ENCODE measurements at places on chromosomes 7 and 10.
A peak's percentile ranks its signal among the peaks of the same experiment; 100 is the strongest.

DNA sequence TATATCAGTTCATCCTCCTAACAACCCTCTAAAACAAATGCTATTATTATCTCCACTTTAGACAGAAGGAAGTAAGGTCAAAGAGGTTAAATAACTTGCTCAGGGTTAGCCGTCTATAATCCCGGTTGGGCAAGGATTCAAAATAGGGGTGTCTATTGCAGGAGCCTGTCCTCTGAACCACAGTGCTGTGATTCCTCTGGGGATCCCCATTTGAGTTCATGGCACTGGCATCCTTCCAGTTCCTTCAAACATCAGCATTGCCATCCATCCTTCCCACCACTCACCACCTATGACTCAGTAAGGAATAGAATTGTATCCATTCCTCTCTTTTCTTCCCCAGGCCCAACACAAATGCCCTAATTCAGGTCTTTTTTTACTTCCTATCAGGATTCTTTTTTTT is 25.6 kb downstream of the HPS6 start:
- DNase-seq = no peak

DNA sequence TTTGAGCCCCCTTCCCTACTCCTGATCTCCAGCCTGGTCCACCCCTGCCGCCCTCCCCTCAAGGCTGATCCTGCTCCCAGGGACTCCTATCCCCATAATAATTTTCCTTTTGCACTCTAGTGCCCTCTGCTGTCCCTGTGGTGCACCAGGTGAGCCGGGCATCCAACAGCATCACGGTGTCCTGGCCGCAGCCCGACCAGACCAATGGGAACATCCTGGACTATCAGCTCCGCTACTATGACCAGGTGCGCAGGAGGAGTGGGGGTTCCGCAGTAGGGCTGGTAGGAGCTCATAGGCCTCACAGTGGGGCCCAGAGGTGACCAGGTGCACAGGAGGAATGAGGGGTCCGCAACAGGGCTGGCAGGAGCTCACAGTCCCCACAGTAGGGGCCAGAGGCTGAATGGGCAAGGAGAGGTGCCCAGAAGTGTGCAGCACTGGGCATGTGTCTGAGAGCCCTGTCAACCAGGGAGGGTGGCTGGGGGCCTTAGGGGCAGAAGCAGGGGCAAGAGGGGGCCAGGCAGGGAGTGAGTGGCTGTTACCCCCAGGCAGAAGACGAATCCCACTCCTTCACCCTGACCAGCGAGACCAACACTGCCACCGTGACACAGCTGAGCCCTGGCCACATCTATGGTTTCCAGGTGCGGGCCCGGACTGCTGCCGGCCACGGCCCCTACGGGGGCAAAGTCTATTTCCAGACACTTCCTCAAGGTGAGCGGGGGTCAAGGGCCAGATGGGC is 11.7 kb downstream of the EPHB6 start:
- no peak for DNase-seq

DNA sequence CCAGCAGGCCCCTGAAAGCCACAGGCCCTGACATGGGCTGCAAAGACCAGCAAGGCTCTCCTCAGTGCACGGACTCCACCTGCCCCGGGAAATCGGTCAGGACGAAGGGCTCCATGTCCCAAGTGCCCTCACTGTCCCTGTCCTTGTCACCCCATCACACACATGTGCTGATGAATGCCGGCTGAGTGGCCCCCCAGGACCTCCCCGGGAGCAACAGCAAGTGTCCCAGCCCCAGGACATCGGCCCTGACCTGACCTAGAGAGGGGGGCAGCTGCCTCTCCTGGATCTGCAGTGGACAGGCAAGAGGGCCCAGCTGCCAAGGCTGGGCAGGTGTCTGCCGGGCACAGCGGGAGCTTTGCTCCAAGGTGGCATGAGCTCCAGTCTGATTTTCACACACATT is 49.8 kb downstream of the STK32C start:
- no peak for DNase-seq

DNA sequence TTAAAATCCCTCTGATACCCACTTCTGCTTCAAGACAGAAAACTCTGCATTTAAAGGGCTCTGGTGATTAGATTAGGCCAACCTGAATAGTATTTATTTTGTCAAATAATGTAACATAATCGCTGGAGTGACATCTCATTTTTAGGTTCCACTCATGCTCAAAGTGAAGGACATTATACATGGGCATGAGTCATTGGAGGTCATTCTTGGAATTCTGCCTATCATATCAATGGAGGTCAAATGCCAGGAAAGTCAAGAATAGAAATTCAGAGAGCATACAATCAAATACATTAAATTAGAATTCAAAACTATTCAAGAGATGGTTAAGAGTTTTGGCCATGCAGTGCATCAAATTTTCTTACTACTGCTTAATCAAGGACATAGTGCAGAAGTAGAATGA is 50.8 kb upstream of the PRSS1 start:
- DNase-seq = no peak

DNA sequence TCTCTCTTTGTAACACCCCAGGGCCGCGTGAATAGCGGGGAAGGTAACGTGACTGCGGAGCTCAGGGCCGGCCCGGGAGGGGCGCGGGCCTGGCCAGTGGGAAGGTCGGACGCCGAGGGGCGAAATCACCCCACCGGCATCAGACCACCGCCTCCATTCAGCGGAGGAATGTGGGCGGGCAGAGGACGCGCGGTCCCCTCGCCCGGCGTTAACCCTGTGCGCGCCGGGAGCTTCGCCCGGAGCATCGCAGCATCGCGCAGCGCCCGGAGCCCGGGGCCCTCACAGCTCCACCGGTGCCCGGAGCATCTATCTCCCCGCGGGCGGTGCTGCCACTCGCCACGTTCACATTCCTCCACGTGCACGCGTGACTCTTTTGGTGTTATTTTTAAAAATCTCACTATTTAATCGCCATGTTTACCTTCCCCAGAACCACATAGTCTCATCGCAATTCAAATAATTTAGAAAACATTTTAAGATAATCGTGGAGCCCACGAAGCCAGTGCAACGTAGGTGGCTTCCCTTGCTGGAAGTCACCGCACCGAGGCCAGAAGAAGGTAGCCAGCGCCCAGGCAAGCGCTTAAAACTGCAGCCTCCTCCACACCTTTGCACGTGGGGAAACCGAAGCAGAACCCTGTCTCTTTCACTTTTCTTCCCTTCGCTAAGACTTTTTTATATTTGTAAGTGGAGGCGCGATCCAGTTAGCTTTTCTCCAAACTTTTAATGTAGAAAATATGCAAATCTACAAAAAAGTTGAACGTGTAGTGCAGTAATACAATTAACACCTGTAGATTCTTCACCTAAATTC is 21.8 kb downstream of the FGFBP3 start:
- DNase-seq = peak; percentile 35

- DNase-seq = no peak
These were observed 393.8 kb downstream of the TNS3 start for GRCh38 chr7:47188136-47188535.

GRCh38 chr10:72506474-72506873 is 119.4 kb downstream of the MICU1 start:
- DNase-seq = no peak

DNA sequence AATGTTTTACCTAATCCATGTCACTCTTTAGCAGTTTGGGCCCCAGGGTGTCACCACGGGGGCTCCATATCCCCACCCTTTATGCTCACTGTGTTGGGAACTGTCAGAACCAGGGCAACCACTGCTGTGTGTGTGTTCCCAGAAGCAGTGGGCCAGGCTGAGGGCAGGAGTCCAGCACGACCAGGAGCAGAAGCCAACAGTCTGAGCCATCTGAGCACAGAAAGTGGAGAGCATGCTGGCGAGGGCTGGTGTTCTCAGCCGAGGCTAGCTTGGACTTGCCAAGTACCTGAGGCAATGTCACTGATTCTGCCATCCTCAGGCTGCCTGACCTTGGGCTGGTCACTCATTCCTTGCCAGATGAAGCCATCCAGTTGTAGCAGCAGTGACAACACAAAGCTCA is 285.0 kb downstream of the BMPER start:
- DNase-seq = no peak

DNA sequence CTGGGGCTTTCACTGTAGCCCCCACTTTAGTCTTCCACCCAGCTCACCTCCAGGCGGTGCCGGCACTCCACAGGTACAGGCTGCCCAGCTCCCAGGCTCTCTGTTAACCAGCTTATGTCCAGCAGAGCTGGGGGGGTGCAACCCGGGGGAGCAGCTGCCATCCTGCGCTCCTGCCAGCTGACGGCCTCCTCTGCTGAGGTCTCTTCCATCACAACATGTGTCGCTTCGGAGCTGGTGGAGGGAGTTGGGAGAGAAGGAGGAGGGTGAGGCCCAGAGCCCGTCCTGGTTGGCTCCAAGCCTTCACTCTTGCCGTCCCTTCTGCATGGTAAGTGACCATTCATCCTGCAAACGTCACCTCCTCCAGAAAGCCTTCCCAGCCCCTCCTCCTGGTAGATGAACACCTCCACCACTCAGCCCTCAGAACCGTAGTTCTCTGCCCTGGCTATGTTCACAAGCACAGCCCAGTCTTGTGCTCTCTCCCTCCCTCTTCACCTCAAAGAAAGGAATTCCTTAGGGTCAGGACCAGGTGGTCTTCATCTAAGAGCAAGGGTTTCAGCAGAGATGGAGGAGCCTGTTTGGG is 1.6 kb downstream of the POLM start:
- no peak for DNase-seq

DNA sequence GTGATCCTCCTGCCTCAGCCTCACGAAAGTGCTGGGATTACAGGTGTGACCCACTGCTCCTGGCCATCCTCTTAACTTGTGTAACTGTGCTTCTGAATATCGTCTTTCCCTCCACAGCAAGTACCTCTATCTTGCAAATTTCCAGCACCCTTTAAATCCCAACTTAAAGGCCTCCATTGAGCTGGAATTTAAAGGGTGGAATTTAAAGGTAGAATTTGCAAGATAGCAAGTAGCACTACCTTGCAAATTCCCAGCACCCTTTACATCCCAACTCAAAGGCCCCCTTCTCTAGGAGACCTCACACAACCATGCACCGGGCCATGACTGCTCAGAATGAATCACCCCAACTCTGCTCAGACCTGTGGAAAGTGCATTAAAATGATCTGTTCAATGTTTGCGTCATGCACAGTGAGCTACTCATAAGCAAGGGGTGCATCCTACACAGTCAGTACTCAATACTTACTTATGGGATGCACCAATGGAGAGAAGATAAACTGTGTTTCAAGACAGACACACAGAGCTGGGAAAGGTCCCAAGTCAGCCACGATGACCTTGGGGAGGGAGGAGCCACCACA is 17.8 kb upstream of the SDK1 start:
- no peak for DNase-seq

DNA sequence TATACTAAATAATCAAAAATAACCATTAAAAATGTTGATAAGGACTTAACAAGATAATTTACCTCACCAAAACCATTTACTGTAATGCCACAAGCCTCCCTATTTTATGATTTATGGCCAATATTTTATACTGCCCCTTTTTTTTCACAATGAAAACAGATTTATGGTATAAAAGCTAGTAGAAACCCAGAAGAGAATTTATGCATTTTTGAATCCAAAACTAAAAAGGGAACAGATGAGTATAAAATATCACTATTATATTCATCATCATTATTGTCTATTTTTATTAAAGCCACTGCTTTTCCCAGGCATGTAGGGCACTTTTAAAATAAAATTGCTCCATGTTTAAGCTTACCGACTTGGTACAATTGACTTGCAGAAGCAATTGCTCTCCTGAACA is 425.0 kb downstream of the PHTF2 start:
- DNase-seq = no peak

DNA sequence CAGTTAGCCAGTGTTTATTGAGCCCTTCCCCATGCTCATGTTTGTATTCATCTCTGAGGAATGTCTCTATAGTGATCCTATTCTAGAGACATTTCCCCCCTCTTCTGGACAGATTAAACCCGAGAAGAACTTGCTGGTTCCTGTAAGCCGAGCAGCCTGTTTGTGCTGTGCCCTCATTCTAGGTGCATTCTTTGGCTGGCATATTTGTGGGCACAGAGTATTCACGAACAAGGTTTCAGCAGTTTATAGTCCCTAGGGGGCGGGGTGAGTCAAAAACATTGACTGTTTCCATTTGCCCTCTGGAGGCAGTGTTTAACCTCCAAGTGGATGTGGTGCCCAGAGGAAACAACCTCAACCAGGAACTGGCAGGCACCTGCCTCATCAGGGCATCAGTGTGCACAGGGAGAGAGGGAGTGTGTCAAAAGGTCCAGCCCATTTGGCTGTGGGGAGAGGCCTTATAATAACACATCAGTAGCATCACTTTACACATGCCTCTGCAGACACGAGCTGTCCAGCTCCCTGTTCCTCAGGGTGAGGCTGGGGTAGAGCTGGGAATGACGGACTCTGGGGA is 273.3 kb upstream of the LRGUK start:
- DNase-seq = no peak

- no peak for DNase-seq
These were observed 134.7 kb upstream of the TCERG1L start for GRCh38 chr10:131446171-131446570.

DNA sequence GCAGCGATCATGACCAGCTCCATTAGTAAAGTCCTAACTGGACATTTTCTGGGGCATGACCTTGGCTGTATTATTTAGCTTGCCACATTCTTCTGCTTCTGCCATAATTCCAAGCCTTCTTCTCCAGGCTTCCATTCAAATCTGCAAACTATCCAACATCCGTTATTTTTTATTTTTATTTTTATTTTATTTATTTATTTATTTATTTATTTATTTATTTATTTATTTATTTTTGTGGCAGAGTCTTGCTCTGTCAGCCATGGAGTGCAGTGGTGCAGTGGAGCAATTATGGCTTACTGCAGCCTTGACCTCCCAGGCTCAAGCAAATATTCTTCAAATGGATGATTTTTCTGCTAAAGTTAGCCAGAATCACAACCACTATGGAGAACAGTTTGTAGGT is 187.2 kb upstream of the CDK1 start:
- DNase-seq = no peak

GRCh38 chr10:42111076-42111475 is 527.3 kb downstream of the ZNF33B start:
- DNase-seq = no peak

- DNase-seq = no peak
These were observed 1.4 kb downstream of the SKIDA1 start for GRCh38 chr10:21524131-21524525.

DNA sequence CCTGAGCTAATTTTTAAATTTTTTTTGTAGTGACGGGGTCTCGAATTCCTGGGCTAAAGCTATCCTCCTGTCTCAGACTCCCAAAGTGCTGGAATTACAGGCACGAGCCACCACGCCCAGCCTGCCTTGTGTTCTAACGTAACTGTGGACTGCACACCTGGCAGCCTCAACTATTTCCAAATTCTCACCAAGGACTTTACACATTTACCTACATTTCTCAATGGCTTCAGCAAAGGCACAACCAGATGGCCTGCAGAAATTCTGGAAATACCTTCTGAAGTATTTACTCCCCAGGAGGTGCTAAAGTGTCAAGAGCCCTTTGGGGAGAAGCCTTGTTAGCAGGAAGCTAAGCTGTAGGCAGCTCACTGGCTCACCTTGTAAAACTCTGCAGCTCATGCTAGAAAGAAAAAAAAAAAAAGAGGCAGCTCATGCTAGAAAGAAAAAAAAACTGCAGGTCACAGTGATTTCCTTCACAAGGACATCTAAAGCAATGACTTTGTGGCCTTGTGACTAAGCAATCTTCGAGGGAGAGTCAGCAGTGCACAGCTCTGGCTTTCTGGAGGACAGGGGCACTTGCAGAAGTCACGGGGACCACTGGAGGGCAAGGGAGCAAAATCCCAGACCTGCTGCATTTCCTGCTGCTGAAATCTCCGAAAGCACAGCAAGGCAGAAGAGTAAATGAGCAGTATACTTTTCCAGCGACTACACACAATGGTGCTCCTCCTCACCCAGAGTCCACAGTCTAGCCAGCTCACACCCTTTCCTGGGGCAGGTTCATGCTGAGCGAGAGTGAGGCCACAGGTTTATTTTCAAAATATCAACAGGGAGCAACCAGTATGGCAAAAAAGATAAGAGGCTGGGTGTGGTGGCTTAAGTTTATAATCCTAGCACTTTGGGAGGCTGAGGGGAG is 40.4 kb downstream of the BAIAP2L1 start:
- DNase-seq = no peak

Data from CD4-positive, alpha-beta T cell (primary cell).